ENCODE measurements at places on chromosomes 12 and 14.

DNA sequence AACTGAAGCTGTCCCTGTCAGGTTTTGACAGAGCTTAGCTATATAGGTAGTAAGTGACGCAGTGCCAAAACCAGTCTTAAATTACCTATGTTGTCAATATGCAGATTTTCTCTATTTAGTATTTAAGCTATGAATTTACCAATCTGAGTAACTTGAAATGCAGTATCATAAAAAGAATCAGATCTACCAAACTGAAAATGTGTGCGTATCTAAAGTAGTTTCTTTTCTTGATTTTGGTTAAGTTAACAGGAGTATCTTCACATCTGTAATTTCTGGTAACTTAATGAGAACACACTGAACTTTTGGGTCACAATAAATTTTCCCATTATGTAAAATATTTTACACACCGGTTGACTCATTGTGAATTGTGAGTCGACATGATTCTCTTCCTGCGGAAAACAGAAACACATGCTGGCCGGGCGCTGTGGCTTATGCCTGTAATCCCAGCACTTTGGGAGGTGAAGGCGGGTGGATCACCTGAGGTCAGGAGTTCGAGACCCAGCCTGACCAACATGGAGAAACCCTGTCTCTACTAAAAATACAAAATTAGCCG is 45.1 kb downstream of the TRAF3 start:
- no peak for DNase-seq

DNA sequence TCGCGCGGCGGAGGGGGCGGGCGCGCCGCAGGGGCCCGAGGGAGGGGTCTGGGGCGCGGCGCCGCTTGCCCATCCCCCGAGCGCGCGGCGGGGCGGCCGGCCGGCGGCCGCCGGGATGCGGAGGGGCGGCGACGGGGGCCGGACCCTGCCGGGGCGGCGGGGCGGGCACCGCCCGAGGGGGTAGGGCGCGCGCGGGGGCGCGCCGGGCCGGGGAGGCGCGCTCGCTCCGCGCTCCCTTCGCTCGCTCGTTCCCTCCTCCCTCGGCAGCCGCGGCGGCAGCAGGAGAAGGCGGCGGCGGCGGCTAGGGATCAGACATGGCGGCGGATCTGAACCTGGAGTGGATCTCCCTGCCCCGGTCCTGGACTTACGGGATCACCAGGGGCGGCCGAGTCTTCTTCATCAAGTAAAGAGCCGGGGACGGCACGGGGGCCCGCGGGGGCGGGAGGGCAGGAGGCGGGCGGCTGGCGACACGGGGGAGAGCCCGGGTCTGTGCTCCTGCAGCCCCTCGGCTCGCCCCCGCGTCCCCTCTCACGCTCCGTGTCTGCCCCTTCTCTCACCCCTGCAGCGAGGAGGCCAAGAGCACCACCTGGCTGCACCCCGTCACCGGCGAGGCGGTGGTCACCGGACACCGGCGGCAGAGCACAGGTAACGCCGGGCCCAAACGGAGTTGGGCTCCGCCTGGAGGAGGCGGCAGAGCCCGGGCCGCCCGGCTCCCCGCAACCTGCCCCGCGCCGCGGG is at the start of gene PLEKHA5:
Gene PLEKHA5 (plus strand): TSS at position 248 of the 738 bp plus-strand sequence. CDS start 67 bp downstream, at position 315.
- DNase-seq: peak; percentile 75

- DNase-seq: no peak
Measured at GRCh38 chr12:45273717-45274271, 57.9 kb downstream of the ANO6 start.

DNA sequence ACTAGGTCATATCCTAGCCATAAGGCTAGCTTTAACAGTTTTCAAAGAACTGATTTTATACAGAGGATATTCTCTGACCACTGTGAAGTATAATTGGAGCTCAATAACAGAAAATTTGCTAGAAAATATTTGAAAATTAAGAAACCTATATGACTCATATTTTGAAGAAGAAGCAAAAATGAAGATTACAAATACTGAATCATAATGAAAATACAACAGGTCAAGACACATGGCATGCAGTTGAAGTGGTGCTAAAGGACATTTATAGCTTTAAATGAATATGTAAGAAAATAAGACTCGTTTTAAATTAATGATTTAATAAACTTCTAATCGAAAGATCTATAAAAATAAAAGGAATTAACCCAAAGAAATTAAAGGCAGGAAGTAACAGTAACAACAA is 1234.6 kb downstream of the SLC16A7 start:
- DNase-seq: no peak

DNA sequence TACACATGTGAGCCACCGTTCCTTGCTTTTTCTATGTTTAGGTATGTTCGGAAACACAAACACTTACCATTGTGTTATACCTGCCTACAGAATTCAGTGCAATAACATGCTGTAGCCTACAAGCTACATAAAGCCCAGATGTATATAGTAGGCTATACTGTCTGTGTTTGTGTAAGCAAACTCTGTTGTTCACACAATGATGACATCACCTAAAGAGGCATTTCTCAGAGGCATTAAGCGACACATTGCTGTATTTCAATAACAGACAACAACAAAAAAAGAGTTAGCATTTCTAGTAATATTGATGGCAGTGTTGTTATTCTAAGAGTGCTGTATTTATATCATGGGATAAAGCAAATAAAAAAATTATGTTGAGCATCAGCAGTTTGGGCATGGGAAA is 70.2 kb downstream of the MED13L start:
- no peak for DNase-seq

All from NCI-H1105 treated with DMSO at 0.1 percent for 48 hours (cell line).